ENCODE measurements at places on chromosomes 13 and 19.

GRCh38 chr19:57099199-57099661 lies 20.6 kb upstream of the USP29 start:
- peak; percentile 43 for DNase-seq

GRCh38 chr19:1411255-1412191 lies 4.1 kb downstream of the DAZAP1 start:
- no peak for DNase-seq

DNA sequence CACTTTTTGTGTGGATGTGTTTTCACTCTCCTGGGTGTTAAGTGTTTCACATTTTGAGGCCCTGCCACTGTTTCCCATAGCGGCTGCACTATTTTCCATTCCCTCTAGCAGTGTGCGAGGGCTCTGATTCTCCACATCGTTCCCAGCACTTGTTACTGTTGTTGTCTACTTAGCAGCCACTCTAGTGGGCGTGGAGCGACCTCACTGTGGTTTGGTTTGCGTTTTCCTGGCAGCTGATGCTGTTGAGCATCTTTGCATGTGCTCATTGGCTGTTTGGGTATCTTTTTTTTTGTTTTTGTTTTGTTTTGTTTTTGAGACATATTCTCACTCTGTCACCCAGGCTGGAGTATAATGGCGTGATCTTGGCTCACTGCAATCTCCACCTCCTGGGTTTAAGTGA lies 14.4 kb downstream of the NAXD start:
- no peak for DNase-seq

DNA sequence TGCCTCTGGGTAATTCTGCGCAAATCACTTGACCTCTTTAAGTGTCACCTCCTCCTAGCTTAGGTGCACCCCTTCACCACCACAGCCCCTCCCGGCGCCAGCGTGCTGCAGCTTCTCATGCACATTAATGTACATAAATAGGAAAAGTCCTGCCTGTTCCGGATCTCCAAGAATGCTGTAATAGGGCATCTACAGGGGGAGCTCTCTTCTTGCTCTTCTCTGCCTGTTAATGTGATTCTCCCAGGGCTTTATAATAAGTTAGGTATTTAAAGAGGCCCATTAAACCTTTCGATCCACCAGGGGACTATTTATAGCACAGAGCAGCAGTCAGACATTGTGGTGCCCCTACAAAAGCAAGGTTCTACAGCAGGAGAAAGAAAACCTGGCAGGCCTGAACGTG lies 35.3 kb downstream of the SOX1 start:
- DNase-seq: no peak

DNA sequence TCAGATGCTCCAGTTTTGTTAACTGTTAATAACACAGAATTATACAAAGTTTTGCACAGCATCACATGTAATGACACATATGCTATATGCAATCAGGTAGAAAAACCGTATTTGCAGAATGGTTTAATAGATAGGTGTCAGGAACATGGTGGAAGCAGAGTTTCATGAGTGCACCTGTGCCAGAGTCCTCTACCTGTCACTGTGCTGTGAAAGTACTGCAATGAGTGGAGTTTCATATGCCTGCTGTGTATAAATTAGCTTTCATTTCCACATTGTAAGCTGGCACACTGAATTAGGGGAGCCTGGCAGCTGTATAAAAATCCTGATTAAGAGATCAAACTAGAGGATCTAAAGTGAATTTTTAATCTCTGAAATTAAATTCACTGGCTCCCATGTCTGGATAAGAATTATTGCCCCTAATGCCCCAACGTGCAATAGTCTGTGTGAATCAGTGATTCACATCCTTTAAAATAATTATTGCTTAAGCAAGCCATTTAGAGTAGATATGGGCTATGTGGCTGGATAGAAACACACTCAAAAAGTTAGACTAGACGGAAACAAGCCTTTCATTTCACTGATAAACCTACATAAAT lies 8.5 kb upstream of the EEF1AKMT1 start:
- DNase-seq: no peak

DNA sequence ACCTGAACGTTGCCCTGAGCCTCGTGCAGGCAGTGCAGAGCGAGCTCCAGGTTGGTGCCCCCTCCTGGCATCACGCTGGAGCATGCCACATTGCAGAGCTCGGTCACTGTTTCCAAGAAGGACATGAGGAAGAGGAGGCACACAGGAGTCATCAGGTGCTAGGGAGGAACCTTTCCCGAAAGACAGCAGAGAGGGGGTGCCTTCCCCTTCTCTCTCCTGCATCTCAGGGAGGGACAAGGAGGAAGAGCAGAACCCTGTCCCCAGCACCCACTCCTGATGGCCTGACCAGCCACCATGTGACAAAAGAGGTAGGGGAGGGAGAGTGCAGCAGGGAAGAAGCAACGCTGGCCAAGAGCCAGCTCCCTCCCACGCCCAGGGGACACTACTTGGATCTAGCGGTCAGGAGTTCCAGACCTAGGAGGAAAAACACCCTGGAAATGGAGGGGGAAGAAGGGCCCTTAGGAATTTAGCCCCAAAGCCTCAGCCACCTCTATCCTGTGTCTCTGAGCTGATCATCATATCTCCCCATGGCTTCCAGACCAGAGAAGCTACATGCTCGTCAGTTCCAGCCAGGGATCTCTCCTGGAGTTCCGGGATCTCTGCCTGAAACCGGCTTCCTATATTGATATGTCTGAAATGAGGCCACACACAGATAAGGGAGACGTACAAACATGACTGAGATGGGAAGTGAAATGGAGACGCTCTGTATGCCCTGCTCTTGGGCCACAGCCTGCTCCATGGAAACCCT lies 17.0 kb upstream of the NAPA start:
- no peak for DNase-seq

DNA sequence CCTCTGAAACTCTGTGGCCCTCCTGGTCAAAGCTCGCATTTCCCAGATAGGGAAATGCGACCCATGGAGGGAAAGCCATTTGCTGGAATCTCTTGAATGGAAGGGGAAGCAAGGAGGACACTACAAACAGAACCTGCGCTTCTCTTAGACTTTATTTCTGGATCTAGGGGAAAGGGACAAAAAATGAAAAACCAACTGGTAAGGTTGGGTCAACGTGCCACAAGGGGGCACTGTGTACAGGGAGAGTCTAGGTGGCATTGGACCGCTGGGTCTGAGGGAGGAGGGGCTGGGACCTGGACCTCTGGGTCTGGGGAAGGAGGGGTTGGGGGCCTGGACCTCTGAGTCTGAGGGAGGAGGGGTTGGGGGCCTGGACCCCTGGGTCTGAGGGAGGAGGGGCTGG lies 5.0 kb downstream of the KLK4 start:
- DNase-seq: no peak

DNA sequence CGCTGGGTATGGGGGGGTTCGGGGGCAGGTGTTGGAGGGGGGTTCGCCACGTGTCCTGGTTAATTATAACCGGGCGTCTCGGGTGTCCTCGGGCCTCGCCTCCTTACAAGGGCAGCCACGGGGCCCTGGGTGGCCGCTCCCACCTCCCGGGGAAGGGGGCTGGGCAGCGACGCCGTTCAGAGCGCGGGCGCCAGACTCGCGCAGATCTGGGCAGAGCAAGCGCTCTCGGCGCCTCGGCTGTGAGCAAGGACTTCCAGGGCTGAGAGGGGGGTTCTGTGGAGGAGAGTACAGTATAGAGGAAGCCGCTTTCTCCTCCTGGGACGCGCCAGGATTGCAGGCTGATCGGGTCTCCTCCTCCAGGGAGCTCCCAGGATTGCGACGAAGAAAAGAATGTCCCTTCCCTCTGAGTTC lies 1.0 kb upstream of the CKM start:
- DNase-seq: no peak

- peak; percentile 66 for DNase-seq
Observed at GRCh38 chr19:3163230-3163886, 15.2 kb upstream of the S1PR4 start.
